ENCODE measurements at places on chromosomes 4 and X.
A peak's percentile ranks its signal among the peaks of the same experiment; 100 is the strongest.

DNA sequence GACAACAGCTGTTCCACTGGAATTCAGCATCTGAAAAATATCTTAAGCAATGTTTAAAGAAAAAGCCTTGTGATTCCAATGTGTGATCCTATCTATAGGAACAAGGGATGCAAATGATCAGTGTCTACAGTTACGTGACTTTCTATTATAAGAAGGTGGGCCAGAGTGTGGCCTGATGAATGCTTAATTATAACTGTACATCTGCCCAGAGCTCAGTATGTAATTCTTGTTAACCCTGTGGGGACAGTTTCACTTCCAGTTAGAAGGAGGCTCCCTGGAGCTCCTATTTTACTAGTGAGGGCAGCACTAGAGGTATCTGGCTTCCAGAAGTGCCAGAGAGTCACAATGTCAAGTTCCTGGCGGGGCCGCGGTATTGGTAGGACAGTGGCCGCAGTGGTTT is 288.5 kb downstream of the USP46 start:
- DNase-seq: no peak
- H3K27me3 ChIP-seq: no peaks in the 10 kb centered on the region
- H3K27ac ChIP-seq: no peak overlapping the region
- no peaks in the 10 kb centered on the region for H3K36me3 ChIP-seq
- no peak overlapping the region for H3K4me3 ChIP-seq
- H3K4me1 ChIP-seq: no peaks in the 10 kb centered on the region

GRCh38 chr4:99915449-99915848 is 21.2 kb upstream of the LAMTOR3 start:
- no peaks in the 10 kb centered on the region for H3K4me1 ChIP-seq
- no peak for DNase-seq
- no peak overlapping the region for H3K27ac ChIP-seq
- H3K4me3 ChIP-seq: no peak overlapping the region

DNA sequence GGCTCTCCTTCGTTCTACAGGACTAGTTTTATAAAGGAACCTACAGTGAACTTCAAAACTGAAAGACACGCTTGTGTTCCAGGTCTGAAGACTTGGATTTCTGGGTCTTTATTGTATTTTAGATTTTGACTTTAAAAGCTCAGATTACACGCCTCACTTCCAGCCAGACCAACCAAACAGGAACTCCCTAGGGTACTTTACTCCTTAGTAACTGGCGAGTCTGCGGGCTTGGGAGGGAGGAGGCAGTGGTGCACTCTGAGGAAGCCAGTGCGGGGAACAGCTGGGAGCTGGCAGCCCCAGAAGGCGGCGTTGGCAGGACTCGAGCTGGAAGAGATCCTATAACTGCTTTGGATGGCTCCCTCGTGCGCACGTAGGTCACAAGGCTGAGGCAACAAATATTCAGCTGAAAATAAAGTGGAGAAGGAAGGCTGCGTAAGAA is 391 bp upstream of the PHKA1 start:
- no peaks in the 10 kb centered on the region for H3K4me1 ChIP-seq
- H3K27me3 ChIP-seq: no peaks in the 10 kb centered on the region
- peak overlapping the region; percentile 39 for H3K4me3 ChIP-seq
- peak overlapping the region; percentile 34 for H3K27ac ChIP-seq
- peak; percentile 34 for DNase-seq
- no peaks in the 10 kb centered on the region for H3K36me3 ChIP-seq

DNA sequence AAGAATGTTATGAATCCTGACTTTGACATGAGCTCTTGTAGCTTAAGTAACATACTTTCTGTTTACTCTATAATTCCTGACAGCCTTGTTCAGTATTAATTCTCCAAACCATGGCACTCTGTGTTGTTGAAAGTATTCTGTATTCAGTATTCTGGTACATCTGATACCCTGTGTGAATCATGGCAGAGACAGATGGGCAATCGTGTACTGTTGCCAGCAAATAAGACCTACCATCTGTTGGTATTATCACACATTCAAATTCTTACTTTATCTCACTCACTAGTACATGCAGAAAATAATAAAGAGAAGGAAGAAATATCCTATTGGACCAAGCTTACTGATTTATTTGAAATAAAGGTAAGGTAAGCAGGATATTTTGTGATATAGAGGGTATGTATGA is 7.9 kb downstream of the MBTPS2 start:
- no peak overlapping the region for H3K4me3 ChIP-seq
- no peaks in the 10 kb centered on the region for H3K27me3 ChIP-seq
- no peaks in the 10 kb centered on the region for H3K36me3 ChIP-seq

GRCh38 chr4:72546456-72546855 is 22.6 kb downstream of the ADAMTS3 start:
- no peaks in the 10 kb centered on the region for H3K27me3 ChIP-seq
- H3K36me3 ChIP-seq: no peaks in the 10 kb centered on the region
- H3K4me1 ChIP-seq: no peaks in the 10 kb centered on the region
- DNase-seq: no peak
- no peak overlapping the region for H3K27ac ChIP-seq

GRCh38 chr4:99180382-99181070 is 36.4 kb upstream of the ADH4 start:
- H3K36me3 ChIP-seq: no peaks in the 10 kb centered on the region
- H3K4me3 ChIP-seq: no peak overlapping the region
- no peak for DNase-seq
- H3K27ac ChIP-seq: no peak overlapping the region

DNA sequence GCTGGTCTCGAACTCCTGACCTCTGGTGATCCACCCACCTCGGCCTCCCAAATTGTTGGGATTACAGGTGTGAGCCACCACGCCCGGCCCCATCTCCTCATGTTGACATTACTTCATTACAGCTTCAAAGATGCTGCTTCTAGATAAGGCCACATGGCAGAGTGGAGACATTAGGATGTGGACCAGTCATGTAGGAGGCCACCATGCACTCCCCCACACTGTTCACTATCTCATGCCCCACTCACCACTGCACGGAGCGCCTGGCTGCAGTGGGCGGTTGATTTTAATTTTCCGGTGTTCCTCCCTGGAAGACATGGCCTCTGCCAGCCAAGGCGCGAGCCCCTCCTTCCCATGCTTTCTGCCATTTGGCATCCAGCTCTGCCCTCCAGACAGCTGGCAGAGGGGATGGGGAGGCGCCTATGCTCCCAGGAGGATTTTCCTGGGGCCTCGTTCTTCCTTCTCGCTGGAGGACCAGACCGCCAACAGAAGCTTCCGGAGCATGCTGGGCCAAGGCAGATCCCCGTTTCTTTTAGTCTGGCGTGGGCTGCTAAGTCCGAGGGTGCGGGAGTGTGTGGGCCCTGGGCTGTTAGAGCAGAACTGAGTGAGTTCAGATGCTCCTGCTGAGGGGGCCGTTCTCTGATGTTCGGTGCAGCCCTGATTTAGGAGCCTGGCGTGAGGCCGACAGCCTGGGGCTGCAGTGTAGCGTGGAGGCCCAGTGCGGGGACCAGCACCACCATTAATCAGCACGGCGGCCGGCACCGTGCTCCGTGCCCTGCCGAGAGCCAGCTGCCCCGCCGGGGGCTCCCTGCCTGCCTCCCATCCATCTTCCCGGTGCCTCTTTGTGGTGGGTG is 93.1 kb downstream of the SORCS2 start:
- H3K27me3 ChIP-seq: no peaks in the 10 kb centered on the region
- no peaks in the 10 kb centered on the region for H3K4me1 ChIP-seq
- H3K27ac ChIP-seq: no peak overlapping the region
- no peak for DNase-seq

DNA sequence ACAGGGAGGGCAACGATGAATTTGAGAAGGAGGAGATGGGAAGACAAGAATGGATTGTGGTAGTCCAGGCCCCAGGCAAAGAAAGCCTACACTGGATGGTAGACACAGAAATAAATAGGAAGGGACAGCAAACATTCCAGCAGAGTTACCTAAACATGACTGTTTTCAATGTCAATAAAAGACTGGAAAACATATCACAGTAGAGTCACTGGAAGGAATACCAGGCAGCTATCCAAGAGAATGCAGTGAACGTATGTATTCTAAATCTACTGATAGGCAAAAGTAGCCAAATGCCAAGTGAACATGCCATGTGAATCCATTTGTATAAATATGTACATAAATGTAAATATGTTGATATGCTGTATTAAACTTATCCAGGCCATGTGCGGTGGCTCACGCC is 183.0 kb downstream of the PALLD start:
- H3K27me3 ChIP-seq: no peaks in the 10 kb centered on the region
- H3K27ac ChIP-seq: no peak overlapping the region
- H3K4me1 ChIP-seq: no peaks in the 10 kb centered on the region
- no peaks in the 10 kb centered on the region for H3K36me3 ChIP-seq

- no peak overlapping the region for H3K4me3 ChIP-seq
- H3K27me3 ChIP-seq: no peaks in the 10 kb centered on the region
- no peaks in the 10 kb centered on the region for H3K4me1 ChIP-seq
- DNase-seq: no peak
- no peak overlapping the region for H3K27ac ChIP-seq
These were observed 62.7 kb upstream of the CCDC160 start for GRCh38 chrX:134174273-134174660.

- no peaks in the 10 kb centered on the region for H3K27me3 ChIP-seq
- H3K4me1 ChIP-seq: no peaks in the 10 kb centered on the region
- H3K27ac ChIP-seq: no peak overlapping the region
- H3K4me3 ChIP-seq: no peak overlapping the region
- no peaks in the 10 kb centered on the region for H3K36me3 ChIP-seq
These were observed 19.4 kb upstream of the SRD5A3 start for GRCh38 chr4:55326629-55327028.

- no peak overlapping the region for H3K27ac ChIP-seq
- H3K36me3 ChIP-seq: no peaks in the 10 kb centered on the region
- no peaks in the 10 kb centered on the region for H3K4me1 ChIP-seq
- no peak overlapping the region for H3K4me3 ChIP-seq
- no peaks in the 10 kb centered on the region for H3K27me3 ChIP-seq
- no peak for DNase-seq
These were observed 317.1 kb downstream of the DCTD start for GRCh38 chr4:182600093-182600492.

Measured in small intestine (tissue), 16 donors.